ENCODE measurements at places on chromosomes 6 and 20.

DNA sequence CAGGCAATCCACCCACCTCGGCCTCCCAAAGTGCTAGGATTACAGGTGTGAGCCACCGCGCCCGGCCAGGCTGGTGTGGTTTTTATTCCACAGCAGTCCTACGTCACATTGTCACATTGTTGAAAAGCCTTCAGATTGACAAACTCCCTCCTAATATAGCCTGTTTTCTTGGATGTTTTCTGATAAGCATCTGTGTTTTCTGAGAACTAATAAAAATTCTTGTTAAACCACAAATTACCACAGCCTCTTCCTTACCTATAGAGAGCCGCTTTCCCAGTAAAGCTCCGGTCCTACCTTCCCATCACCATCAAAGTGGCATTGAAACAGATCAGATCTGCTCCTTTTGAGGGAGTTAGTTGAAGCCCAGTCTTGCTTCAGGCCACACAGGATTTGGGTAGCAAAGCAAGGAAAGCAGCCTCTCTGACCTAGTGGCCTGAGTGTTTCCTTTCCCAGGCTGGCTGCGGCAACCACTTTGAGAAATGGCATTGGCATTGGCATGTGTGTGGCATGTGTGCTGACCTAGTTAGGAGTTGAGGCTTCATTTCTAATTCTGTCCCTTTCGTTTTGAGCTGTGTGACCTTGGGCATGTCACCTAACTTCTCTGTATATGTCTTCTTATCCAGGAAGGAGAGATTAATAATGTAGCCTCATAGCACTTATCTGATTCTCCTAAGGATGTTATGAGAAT lies 1.7 kb upstream of the PKIG start:
- no peak for DNase-seq

DNA sequence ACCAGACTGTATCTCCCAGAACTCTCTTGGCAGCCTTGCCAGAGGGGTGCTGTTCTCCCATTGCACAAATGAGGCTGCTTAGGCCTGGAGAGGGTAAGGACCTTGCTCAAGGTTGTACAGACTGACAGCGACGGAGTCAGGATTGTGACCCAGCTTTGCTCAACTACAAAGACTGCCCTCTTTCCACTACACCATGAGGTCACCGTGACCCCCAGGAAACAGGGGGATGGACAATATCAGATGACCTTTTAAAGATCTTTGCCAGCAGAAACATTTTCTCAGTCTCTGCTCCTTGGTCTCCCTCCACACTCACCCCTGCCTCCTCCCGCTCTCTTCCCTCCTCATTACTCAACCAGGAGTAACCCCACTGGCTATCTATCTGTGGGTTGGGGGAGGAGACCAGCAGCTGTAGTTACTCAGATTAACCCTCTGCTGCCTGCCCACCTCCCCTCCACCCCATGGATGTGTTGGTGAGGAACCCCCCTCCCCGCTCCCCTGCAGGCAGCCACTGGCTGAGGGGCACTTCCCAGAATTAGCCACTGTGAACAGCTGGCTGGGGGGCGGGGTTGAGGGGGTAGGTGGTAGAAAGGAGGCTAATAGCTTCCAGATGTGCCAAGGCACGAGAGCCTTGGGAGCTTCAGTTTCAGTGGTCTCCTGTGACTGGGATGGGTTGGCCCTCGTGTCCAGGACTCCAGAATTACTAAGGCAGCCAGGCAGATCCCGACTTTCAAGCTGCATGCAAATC lies 26.9 kb upstream of the MRPS18A start:
- no peak for DNase-seq

- no peak for DNase-seq
Observed at GRCh38 chr6:129096651-129097290, 213.8 kb downstream of the LAMA2 start.

- no peak for DNase-seq
Observed at GRCh38 chr6:56802584-56802983, 152.3 kb upstream of the BEND6 start.

DNA sequence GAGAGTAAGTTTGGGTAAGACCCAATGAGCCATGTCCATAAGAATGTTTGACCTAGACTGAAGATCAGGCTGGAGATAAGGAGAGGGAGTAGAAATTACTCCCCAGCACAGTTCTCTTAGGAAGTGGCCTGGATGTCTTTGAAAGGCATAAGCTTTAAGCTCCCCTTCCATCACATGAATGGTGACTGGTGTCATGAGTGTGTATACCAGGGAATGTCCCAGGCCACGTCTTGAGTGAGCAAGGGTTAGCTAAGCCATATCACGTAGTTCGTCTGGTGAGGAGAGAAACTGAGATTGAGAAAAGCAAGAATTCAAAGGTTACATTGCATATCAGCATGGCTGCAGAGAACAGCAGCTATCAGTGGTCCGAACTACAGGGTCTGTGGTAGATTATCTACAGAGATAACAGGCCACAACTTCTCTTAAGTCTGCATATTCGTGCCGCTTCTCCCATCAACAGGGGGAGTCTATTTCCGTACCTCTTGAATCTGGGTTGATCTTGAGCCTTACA lies 60.1 kb upstream of the BMP2 start:
- DNase-seq, result no peak

DNA sequence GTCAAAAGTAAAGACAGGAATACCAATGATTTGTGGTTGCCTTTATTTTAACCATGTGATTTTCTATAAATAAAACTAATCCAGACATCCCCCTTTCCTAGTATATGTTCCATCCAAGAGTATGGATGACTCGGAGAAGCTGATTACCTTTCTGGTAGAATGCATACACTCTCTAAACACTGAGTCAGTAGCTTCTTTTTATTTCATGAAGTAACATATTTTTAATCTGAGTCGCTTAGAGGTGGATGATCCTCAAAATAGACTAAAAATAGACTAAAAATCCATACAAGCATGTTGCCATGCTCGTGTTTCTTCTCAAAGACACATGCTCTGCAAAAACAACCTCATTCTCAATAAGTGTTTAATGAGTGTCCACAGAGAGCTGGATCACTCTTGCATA lies 263.7 kb downstream of the COL12A1 start:
- no peak for DNase-seq

DNA sequence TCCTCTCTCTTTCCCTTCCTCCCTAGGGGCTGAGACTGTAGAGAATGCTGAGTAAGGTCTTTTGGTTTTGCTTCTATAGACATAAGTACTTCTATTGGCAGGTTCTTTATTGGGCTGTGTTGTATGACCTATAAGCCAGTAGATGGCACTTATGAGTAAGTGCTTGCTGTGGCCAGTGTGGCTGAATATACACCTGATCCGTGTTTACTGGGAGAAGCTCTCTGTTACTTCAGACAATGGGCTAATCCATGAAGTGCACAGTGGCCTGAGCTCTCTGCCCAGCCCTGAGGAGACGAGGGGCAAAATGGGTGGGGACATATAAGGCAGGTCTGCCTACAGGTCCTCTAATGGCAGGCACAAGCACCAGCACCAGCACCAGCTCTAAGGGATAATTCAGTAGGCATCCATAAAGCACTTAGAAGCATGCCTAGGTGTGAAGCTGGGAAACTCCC lies 610.3 kb downstream of the RNF144B start:
- DNase-seq, result peak; percentile 10

- DNase-seq, result no peak
Observed at GRCh38 chr6:48098923-48099322, 12.1 kb downstream of the PTCHD4 start.

GRCh38 chr6:113944701-113945100 lies 26.2 kb downstream of the HDAC2 start:
- DNase-seq, result no peak

DNA sequence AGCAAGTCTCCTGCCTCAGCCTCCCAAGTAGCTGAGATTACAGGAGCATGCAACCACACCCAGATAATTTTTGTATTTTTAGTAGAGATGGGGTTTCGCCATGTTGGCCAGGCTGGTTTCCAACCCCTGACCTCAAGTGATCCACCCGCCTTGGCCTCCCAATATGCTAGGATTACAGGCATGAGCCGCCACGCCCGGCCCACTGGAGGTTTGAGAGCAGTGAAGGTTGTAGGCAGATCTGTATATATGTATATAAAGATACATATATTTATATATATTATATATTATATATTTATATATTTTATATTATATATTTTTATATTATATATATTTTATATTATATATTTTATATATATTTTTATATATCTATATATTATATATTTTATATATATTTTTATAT lies 38.2 kb upstream of the TTPAL start:
- no peak for DNase-seq

DNA sequence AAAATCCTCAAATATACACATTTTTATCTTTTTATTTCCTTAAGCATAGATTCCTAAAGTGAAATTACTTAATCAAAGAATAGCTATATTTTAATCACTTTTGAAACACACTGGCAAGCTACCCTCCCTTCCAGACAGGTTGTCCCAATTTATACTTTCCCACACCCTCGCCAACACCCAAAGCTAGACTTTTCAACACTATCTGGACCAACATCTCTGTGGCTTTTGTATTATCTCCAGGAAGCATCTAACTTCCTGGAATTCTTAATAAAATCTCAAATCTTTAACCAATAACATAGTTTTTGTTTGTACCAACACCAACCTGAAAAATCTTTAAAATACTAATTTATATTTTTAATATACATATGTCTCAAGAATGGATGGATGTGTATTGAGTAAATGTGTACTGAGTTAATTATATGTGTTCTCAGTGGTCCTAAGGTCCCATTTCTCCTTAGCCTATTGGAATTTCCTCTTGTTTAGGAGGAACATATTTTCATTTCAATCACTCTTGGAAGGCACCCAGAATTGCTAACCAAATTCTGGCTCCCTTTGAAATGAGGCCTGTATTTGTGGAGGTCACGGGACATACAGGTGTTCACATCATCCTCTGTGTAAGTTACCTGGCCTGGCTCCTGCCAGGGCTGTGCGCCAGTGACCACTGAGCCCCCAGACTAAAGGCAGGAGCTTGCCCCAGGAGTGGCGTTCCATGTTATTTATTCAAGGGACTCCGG lies 17.4 kb upstream of the GFOD1 start:
- no peak for DNase-seq

- DNase-seq, result no peak
Observed at GRCh38 chr6:139150920-139151319, 16.0 kb downstream of the HECA start.

GRCh38 chr6:31621991-31622390 lies 1.5 kb downstream of the PRRC2A start:
- no peak for DNase-seq

- DNase-seq, result no peak
Observed at GRCh38 chr6:55438203-55438602, 110.9 kb downstream of the GFRAL start.

GRCh38 chr6:84756877-84757276 lies 7.5 kb downstream of the TBX18 start:
- no peak for DNase-seq

GRCh38 chr20:56665806-56666205 lies 36.7 kb downstream of the TFAP2C start:
- DNase-seq, result no peak

DNA sequence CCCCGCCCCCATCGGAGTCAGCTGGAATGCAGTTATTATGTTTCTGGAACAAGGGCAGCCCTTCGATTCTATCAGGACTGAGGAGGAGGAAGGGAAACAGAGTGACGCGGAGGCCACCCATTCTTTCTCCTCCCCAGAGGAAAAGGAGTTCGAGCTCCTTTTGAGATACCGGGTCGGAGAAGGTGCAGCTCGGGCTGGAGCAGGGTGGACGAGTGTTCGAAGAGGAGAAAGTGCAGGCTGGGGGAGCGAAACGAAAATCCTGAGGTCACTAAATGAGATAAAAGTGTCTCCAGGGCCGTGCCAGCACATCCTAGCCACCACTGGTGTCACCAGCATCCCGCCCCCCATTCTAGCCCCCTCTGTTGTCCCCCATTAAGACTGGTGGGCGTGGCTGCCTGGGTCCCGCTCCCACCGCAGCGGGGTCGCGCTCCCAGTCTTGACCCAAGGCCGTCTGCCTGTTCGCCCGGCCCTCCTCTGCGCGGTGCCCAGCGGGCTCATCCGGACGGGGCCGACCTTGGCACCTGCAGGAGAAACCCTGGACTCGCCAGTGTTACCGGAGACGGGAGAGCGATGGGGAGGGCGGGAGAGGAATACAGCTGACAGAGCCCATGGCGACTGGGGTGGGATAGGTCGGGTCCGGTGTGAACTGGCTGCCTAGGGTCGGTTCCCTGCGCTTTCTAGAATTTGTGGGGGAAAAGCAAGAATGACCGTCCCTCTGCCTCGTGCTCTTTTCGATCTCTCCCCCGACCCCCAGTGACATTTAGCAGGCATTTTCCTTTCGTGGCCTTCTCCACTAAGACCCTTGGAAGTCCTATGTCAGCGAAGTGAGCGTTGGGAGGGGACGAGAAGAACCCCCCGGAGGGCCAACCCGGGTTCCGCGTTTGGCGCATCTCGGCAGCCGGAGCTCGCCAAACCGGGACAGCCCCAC lies 16.2 kb downstream of the FOXA2 start:
- no peak for DNase-seq

- DNase-seq, result no peak
Observed at GRCh38 chr20:47117371-47117770, 222.7 kb downstream of the EYA2 start.

DNA sequence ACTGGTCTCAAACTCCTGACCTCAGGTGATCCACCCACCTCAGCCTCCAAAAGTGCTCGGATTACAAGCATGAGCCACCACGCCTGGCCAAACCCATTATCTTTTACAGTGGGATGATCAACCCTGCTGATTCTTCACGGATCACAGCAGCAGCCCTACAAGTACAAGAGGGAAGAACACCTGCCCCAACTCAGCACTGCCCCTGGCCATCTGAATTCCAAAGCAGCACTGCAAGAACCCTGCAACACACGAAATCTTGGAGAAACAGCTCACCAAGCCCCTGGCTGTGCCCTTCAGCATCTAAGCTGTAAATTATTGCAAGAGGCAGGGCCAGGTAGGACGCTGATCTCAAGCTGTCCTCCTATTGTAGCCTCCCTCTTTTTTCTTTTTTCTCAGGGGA lies 54.5 kb upstream of the MC3R start:
- DNase-seq, result no peak

GRCh38 chr6:135475292-135475886 lies 22.2 kb downstream of the AHI1 start:
- DNase-seq, result peak; percentile 72

GRCh38 chr6:13304580-13305260 lies 23.6 kb downstream of the TBC1D7 start:
- DNase-seq, result no peak

GRCh38 chr20:58765780-58766179 lies 73.2 kb downstream of the NPEPL1 start:
- no peak for DNase-seq

- DNase-seq, result no peak
Observed at GRCh38 chr6:19851241-19852089, 14.3 kb downstream of the ID4 start.

- DNase-seq, result no peak
Observed at GRCh38 chr20:35301426-35301825, 9.2 kb upstream of the FAM83C start.

DNA sequence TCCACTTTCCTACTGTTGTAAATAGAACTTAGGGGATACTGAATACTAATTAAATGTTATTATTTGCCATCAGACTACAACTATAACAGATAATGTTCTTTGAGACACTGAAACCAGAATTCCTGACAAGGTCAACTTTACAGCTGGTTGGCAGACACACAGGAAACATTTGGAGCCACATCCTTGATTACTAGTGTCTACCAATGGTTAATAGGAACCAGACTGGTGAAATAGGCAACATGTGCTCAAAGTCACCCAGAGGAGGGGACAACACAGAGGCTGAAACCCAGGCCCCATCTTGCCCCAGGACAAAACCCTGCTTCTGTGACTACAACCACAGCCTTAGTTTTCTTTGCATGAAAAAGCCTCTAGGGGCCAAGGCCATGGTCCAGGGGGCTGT lies 47.8 kb upstream of the NT5E start:
- no peak for DNase-seq
